Central memory CD4-positive, alpha-beta T cell (primary cell): ENCODE measurements at places on chromosomes 4 and X.
A peak's percentile ranks its signal among the peaks of the same experiment; 100 is the strongest.

DNA sequence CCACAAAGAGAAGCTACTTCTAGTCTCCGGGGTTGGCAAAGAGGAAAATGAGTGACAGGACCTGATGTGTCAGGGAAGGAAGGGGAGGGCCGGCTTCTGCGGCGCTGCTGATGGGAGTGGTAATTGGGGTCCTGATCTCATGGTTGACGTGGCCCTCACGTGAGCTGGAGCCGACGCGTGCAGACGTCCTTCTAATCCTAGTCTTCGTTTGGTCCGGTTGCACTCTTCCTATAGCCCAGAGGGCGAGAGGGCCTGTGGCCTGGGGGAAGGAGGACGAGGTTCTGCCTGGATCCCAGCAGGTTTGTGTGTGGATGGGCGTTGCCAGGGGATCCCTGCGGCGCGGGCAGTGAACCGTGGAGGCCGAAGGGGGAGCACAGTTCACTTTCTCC, at the start of gene ARMCX1:
Gene ARMCX1 (plus strand): TSS at position 186 of the 389 bp plus-strand sequence. CDS start 2,384 bp downstream, outside the sequence.
- no peak for DNase-seq

DNA sequence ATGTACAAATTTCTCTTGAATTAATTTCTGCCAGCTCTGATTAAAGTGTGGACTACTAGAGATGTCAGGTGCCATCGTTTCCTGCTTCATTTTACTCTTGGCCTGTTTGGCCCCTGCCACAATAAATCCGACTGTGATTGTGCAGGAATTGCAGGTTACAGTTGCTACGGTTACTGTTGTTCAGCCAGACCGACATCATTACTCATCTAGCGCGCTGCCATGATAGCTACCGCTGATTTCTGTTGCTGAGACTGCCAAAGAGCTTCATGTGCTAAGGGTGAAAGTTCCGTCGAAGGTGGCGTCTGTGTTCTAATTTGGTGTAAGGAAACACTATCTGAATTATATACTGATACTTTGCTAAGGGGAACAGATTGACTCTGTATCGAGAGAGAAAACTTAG, 22.1 kb downstream of the SLIT2 start:
- DNase-seq = no peak

GRCh38 chrX:23185951-23186350, 148.7 kb upstream of the PTCHD1 start:
- DNase-seq = no peak

DNA sequence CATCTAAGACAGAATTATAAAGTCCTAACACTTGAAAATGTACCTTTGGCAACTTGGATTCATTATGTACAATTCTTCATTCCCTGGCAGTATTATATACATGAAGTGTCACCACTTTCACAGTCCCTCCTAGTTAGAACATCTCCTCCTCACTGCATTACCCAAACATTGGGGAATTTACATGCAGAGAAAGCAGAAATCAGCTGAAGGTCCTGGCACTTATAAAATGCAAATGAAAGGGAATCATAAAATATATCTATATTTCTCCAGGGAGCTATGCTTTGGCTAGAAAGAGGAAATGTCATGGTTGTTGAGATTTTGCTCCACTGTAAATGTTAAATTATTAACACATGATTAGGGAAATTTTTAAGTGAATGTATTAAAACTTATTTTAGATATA, 835.6 kb upstream of the SLIT2 start:
- no peak for DNase-seq

DNA sequence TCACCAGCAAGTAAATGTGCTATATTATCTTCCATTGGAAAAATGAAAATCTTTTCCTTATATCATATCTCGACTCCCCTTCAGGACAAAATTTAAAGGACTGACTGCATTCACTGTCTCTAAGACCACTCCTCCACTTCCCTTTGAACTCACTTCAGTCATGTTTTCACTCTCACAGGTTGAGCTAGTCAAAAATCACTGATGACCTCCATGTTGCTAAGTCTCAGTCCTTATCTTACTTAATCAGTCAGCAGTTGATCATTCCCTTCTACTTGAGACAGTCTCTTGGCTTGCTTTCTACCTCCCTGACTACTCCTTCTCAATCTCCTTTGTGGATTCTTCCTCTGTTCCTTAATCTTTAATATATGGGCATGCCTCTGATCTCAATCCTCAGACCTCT, 117.0 kb upstream of the LSM6 start:
- no peak for DNase-seq

DNA sequence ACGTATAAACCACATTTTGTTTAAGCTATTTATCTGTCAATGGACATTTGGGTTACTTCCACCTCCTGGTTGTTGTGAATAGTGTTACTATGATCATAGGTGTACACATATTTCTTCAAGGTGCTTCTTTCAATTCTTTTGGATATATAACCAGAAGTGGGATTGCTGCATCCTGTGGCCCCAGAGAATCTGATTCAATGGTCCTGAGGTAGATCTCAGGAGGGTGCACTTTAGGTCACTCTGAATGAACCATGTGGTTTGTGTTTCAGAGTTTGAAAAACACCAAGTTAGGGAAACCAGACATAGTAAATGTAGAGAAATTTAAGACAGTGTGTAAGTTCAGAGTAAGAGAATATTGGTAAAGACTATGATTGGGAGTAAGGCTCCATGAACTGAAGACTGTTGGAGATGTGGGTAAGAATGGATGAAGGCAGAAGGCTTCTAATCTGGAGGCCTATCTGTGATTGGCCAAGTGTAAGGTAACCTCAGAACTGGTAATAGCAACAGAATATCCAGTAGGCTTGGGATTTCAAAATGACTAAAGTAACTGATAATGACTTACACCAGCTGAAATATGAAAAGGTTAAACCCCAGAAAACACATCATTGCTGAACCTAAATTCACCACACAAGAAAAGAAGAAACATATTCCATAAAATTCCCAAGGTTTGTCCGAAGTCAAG, 236.9 kb downstream of the CAMK2D start:
- no peak for DNase-seq

- no peak for DNase-seq
Observed at GRCh38 chr4:108181704-108182103, 13.0 kb upstream of the LEF1 start.

GRCh38 chr4:47669946-47670345, 167.9 kb downstream of the CORIN start:
- no peak for DNase-seq

DNA sequence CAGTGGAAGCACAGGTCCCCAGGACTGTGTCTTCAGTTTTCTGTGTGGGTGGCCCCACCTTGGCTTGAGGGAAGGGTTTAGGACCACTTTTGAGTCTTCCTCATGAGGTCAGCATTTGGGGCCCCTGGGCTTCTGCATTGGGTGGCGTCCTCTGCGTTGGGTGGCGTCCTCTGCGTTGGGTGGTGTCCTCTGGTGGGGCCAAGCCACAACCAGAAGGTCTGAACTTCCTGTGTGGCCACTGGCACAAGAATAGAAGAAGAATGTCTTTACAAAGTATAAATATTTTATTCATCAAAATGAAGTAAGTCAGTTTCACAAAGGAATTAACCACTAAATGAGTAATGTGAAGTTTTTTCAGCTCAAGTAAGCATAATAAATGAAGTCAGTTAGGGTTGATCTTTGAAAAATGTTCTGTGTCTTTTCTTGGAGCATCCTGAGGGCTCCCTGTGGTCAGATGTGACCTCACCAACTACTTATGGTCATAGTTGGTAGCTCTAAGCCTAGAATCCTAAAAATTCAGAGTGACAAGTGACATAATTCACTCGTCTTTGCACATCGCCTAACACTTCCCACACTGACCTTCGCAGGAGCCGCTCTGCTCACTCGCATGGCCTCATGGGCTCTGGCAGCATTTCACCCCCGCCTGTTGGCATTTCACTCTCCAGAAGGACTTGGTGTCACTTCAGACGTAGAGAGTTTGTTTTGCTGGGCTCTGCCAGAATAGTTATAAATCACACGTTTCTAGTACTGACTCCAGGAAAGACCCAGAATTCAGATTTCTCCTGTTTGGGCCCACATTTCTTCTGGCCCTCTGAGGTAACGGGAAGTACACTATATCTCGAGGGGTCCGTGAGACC, 39.0 kb upstream of the HGFAC start:
- no peak for DNase-seq

DNA sequence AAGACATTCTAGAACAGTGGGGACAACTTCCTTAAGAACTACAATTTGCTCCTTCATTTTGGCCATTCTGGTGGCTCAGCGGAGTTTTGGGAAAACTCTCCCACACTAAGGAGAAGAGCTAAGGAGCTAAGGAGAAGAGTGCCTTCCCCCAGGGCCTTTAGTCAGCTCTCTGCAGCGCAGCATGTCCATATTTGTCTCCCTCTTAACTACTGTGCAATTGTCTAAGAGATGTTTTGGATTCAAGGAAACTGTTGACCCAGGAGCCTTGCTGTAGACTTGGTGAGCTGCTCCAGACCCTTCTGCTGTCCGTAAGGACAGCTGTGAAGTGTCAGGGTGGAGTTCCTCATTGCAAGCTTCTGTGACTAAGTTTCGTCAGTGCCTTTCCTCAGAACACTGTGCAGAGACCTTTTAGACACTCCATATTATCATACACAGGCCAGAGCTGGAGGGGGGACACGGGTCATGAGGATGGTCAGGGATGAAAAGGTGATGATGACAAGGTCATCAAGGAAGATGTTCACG, 179.0 kb downstream of the NHS start:
- DNase-seq = no peak

DNA sequence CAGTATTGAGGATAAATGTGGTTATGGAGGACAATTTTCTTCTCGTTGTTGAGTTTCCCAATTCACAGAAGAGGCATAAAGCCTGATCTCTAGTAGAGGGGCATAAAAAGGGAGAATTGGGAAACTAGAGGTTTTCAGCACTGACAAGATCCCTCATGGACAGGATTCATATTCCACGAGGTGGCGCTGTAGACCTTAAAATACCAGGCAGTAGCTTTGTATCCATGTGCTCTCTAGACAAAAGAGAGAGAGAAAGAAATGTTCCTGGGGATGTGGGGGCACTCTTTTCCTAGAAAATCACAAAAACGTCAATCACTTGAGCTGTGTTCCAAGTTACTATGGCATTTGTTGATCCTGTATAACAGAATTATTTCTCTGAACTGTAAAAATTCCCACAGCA, 128.3 kb downstream of the MAGEE1 start:
- no peak for DNase-seq

GRCh38 chr4:175560604-175561003, 251.5 kb downstream of the GPM6A start:
- DNase-seq = no peak

DNA sequence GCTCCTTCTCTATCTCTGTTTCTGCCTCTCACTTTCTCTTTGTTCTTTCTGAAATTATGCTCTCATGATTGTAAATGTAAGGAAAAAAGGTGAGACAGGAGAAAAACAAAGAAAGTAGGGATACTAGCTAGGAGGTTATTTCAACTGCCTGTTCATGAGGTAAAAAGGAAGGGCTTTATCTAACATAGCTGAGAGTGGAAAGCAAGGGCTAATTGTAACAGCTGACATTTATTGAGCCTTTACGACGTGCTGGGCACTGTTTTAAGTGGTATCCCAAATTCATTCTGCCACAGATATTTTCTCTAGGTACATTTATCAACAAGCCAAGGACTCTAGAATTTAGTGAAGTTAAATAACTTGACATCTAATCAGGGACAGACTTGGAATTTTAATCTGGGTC, 133.1 kb upstream of the GNPDA2 start:
- no peak for DNase-seq

- no peak for DNase-seq
Observed at GRCh38 chrX:46140272-46140671, 404.9 kb downstream of the ZNF674 start.

- no peak for DNase-seq
Observed at GRCh38 chr4:29051381-29051965, 1668.7 kb upstream of the PCDH7 start.

DNA sequence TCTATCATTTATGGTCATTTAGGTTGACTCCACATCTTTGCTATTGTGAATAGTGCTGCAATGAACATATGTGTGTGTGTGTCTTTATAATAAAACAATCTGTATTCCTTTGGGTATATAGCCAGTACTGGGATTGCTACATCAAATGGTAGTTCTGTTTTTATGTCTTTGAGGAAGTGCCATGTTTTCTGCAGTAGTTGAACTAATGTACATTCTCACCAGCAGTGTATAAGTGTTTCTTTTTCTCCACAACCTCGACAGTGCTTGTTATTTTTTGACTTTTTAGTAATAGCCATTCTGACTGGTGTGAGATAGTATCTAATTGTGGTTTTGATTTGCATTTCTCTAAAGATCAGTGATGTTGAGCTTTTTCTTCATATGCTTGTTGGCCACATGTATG, 80.5 kb downstream of the ARHGAP6 start:
- DNase-seq = no peak

GRCh38 chr4:187004628-187005027, 281.0 kb upstream of the FAT1 start:
- no peak for DNase-seq

DNA sequence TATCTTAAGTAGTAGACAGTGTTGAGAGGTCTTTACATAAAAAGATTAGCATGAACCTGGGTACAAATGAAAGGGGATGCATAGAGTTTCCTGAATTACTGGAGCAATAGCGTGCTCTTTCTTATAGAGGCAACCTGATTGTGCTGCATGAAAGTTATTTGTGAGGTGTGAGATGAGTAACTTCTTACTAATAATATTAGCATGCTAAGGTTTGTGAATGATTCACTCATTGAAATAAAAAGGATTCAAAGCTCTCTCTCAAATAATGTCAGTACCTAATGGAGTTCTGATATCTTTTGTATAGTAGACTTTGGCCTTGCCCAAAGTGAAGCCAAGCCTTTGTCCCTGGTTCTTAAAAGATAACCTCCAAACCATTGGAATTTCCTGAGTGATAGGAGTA, 131.0 kb upstream of the CXXC4 start:
- no peak for DNase-seq

DNA sequence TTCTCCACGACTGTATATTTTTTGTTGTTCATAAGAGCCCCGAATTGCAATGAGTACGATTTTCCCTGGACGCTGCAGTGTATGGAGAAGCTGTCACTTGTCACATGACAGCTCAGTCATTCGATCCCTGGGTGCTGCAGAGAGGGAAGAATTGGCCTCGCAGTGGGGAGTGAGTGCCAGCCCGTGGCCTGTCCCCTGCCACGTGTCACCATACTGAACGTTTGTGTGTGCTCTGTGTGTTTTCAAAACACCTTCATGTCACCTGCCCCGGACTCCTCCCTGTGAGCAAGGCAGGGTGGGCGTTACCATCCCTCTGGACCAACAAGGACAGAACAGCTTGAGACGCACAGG, 77.9 kb downstream of the TBL1X start:
- DNase-seq = no peak

- DNase-seq = peak; percentile 68
Observed at GRCh38 chrX:131987252-131987651, 35.9 kb upstream of the STK26 start.

- no peak for DNase-seq
Observed at GRCh38 chrX:17009856-17010625, 63.6 kb downstream of the REPS2 start.

GRCh38 chr4:1470816-1471442, 64.7 kb upstream of the NKX1-1 start:
- no peak for DNase-seq

DNA sequence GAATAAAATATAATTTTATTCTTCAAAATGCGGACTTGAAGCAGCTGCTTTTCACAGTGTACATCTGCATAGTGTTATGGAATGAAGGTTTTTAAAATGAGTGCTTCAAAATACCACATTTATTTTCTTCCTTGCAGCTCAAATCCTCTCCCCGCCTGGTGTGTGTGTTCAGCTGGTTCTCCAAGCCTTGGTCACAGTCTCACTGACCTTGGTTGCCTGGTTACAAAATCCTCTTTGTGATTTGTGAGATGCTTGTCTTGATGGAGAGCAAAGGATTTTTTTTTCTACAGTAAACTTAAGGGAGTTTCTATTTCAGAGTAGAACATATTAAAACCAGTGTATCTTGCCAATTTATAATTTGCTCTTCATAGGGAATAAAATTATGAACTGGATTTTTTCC, 139.2 kb downstream of the PCDH18 start:
- DNase-seq = no peak
